ENCODE measurements at places on chromosomes 1 and 21. TPM values are rescaled to one million over a fixed set of nuclear protein-coding genes. Genes with fewer than 3 reads are reported as not detected.

Gene BTBD8
- total RNA-seq: 4.9 TPM

Gene FCRL6
- total RNA-seq: 0.49 TPM

Gene KCNH1
- 0.59 TPM for total RNA-seq

Gene IGSF3
- total RNA-seq: 47.0 TPM

Gene C1QB
- 14.1 TPM for total RNA-seq

Gene ZMYND12
- total RNA-seq: 0.30 TPM

Gene RAB7B
- 17.2 TPM for total RNA-seq

Gene MFSD2A
- 16.2 TPM for total RNA-seq

Gene VHLL
- total RNA-seq: not detected

Gene CFHR5
- total RNA-seq: not detected

Gene OR2L8
- not detected for total RNA-seq

Gene TRIM17
- total RNA-seq: 0.69 TPM

Gene RCSD1
- total RNA-seq: 13.0 TPM
